Stimulated activated CD4-positive, alpha-beta T cell treated with anti-CD3 and anti-CD28 coated beads, Interleukin-2, amount 100 ng/mL, for 24 hours (primary cell): ENCODE measurements at places on chromosomes 3 and 15.

GRCh38 chr3:108218811-108219210, 3.4 kb downstream of the IFT57 start:
- no peak for DNase-seq

DNA sequence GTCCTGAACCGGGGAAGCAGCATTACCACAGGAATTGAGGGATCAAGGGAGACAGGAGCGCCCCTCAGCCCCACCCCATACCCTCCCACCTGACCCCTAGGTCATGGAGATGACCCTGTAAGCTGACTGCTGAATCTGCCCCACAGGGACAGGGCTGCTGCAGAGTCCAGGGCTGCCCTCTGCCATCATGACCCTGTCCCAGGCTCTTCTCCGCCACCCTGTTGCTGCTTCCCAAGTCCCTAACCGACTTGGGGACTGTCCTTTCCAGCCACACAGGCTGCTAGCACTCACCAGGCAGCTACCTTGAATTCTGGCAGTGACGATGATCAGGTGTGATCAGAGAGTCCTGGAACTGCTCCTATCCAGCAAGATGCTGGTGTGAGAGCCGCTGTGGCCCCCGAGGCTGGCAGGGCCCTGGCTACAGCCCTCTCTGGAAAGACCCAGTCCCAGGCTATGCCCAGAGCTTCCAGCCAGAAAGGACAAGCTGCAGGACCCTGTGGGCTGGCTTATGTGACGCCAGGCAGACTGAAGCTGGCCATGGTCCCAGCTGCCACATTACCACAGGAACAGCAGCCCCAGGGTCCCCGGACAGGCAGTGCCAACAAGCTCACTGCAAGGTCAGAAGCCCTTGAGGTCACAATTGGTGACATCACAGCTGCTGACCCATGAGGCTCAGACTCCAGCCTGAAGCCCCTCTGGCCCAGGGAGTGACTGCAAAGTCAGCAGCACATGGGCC, at the start of gene C3orf22:
Gene C3orf22, minus strand, starts transcription at position 597 of the 736 bp plus-strand sequence. CDS start 5,542 bp downstream, outside the sequence.
- DNase-seq: peak; percentile 6

- DNase-seq: no peak
Measured at GRCh38 chr3:30324587-30324986, 281.8 kb upstream of the TGFBR2 start.

DNA sequence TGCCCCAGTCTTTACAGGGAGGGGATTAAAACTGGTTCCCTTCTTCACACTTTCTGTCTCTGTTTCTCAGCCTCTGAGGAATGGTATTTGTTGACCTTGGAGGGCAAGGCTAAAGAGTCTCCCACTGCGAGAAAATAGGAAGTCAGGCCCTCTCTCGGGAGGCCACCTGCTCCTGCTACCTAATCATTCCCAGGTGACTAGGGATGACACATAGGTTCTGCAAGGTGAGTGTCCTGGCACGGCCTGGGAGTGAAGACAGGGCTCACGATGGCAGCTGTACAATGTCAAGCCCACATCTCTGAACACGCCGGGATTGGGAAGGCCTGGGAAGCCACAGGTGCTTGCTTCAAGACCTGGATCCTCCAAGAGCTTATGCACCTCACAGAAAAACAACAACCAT, 314.2 kb downstream of the NTRK3 start:
- DNase-seq: no peak

DNA sequence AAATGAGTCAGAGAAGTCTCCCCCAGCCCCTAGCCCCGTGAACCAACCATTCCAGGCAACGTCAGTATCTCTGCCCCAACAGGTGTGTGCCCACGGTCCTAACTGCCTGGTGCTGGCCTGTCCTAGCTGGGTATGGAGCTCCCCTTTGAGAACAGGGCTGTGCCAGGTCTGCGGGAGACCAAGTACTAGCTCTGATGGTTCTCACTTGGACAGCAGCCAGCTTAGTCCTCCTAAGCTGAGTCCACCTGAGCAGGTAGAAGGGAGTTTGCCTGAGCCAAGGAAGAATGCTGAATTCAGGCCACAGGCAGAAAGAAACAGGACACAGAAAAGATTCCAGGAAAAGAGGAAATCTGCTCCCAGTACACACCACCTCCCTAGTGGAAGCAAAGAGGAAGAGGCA, 33.1 kb upstream of the PARL start:
- no peak for DNase-seq

DNA sequence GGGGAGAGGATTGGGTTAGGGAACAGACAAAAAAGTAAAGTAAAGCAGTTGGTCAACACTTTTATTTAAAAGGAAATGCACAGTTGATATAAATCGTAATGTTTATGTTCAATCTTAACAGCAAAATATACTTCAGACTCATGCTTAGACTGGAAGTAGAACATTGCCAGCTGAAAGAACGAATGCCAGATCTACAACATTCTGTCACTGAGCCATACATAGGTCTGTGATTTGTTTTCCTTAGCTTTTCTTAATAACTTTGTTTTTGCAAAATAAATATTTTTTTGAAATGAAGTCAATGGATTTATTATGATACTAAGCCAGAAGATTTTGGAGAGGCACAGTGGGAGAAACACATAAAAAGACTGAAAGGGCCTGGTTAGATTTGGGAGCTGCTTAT, 62.0 kb downstream of the LEKR1 start:
- DNase-seq: no peak

GRCh38 chr3:187039100-187039722, 100.1 kb downstream of the RPL39L start:
- no peak for DNase-seq

- DNase-seq: no peak
Measured at GRCh38 chr3:138640537-138640936, 32.0 kb downstream of the FAIM start.

- DNase-seq: peak; percentile 31
Measured at GRCh38 chr3:194103505-194103904, 32.4 kb upstream of the HES1 start.

GRCh38 chr15:81894061-81894460, 151.8 kb downstream of the MEX3B start:
- no peak for DNase-seq

GRCh38 chr3:130462089-130462488, 54.9 kb upstream of the COL6A6 start:
- DNase-seq: no peak

DNA sequence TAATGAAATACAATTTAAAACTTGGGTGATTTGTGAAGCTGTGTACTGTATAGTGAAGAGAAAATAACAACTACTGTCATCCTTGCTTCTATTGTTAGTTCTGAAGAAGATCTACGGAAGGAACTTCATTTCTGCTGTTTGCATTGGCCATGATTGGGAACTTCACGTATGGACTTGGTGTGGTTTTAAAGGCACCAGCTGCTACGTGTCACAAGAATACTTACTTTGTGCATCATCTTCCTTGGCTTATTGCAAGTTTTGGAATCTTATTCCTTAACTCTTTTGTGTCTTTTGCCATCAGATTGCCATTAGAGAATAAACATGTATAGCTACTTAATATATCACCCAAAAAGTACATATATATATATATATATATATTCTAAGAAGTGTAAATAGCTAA, 75.0 kb upstream of the VEPH1 start:
- DNase-seq: no peak

DNA sequence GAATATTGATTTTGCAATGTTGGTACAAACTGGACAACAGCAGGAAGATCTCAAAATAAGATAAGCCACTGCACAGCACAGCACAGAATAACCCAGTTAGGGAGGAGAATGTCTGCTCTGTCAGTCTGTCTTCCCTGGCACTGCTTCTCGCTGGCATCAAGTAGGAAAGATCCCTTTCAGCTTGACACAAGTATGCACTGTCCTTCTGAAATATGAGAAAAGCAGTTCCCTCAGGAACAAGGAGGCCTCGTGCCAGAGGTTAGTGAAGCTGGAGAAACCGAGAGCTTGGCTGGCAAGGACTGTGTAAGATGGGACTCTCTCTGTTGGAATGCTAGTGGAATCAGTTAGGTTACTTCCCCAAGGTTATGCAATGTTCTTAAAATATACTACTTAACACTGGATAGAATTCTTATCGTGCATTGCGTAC, 59.1 kb downstream of the FMN1 start:
- no peak for DNase-seq

- DNase-seq: no peak
Measured at GRCh38 chr15:59680870-59681269, 8.2 kb downstream of the BNIP2 start.

- DNase-seq: no peak
Measured at GRCh38 chr3:184029443-184029842, 2.1 kb upstream of the HTR3D start.

- DNase-seq: no peak
Measured at GRCh38 chr3:43872301-43872700, 181.6 kb downstream of the ABHD5 start.

DNA sequence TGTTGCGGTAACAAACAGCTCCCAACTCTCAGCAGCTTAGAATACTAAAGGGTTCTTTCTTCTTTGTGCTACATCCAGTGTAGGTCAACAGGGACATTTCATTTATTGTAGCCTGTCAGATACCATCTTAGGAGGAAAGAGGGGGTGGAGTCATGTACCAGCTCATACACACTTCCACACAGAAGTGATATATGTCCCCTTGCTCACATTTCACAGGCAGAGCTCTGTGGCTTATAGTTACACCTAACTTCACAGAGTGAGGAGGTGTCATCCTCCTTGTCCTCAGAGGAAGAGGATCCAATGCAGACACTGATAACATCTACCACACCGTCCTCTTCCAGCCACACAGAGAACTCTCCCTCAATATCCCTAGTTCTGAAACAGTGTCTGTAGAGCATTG, 247.2 kb downstream of the SLCO3A1 start:
- no peak for DNase-seq

GRCh38 chr3:48855681-48856447, 8.2 kb upstream of the PRKAR2A start:
- DNase-seq: no peak

GRCh38 chr3:188697127-188697526, 474.6 kb upstream of the TPRG1 start:
- DNase-seq: peak; percentile 18

DNA sequence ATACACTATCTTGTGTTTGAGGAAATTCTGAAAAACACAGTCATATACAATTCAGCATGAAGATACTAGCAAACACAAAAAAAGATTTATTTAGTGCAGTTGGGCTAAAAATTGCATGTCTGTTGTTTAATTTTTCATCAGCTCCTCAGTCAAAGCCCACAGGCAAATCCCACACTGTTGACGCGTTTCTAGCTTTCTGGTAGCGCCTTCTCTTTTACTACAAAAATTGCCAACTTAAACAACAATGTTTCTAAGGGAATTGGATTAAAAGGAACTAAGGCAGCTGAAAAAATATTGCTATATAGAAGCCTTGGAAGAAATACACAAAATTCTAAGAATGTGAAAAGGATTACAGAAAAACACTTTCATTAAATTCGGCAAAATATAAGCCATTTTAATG, 196.7 kb upstream of the P2RY1 start:
- no peak for DNase-seq

GRCh38 chr15:78691851-78692421, 50.9 kb upstream of the CHRNB4 start:
- no peak for DNase-seq

- no peak for DNase-seq
Measured at GRCh38 chr3:127467391-127467790, 123.1 kb downstream of the TPRA1 start.

DNA sequence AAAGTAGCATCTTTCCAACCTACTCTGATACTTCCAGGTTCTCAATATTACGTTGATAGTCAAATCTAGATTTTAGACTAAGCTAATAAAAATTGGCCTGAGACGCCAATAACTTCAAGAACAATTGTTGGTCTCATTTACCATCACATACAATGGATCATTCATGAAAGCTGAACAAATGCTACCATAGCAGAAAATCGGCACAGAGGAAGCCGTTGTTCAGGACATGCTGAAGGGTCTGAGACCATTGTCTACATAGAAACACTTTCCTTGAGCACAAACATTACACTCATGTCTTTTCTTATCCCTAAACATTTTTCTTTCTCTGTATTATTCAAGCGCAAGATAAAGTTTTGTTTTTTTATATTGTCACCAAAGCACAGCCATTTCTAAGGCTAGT, 37.2 kb upstream of the FHIT start:
- DNase-seq: no peak

- DNase-seq: no peak
Measured at GRCh38 chr15:53880357-53880756, 97.9 kb upstream of the UNC13C start.

DNA sequence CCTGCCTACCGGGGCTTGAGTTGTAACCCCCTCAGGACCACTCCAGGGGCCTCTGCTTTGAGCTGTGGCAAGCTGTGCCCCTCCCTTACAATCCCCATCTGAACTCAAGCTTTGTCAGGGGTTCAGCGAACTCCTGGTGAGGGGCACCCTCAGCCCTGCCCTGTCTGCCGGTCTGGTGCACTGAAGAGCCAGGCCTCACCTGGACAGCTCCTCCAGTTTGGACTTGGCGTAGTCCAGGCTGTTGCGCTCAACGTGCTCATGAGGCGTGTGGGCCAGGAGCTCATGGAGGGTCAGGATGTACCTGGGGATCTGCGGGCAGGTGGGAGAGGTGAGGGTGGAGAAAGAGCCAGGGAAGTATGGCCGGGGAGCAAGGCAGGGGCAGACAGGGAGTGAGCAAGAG, 59.4 kb downstream of the RASGRF1 start:
- no peak for DNase-seq

- DNase-seq: no peak
Measured at GRCh38 chr3:187062526-187063177, 76.6 kb downstream of the RPL39L start.

DNA sequence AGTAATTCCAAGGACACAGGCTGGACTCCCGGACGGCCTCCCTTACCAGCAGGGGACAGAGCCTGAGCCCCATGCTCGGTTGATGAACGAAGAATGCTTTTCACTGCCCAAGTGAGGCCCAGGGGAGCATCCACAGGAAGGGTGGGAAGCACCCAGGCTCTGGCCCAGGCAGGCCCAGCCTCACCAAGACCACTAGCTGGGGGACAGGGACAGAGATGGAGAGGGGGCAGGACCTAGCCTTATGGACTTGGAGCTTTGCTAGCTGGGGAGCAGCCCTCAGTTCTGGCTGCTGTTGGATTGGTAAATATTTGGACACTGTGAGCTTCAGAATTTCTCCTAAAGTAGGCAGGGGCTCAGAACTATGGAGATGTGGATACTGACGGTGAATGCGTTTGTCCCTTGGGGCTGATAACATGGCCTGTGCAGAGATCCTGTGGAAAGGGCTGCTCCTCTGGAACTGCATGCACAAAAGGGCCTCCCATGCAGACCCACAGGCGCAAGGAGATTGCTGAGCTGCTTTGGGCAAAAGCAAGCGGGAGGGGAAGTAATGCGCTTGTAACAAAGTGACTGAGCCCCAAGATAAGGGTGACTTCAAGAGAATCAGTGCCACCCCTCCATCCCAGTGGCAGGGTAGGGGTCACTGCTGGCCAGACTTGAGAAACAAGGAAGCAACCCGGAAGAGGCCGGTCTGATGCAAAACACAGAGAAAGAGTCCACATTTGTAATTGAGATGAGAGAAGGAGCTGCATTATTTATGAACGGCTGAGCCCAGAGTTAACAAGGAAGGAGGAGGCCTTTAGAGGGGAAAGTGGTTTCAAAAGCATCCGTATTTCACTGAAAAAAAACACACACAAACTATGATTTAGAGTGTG, 70.1 kb upstream of the MEF2A start:
- no peak for DNase-seq

- no peak for DNase-seq
Measured at GRCh38 chr3:40858364-40859115, 333.8 kb downstream of the ZNF621 start.

DNA sequence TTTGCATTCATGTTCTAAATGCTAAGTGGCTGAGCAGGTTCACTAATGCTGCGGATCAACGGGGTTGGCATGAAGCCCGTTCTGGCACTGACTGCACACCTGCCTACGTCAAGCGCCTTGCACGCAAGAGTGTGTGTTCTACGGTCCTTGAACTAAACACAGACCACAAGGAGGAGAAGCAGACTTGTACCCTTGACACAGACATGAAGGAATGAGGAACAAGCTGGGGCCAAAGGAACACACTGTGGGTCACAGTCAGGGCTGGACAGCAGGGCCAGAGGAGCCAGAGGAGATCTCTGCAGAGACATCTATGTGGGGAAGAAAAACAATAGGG, 48.0 kb upstream of the LDHAL6B start:
- no peak for DNase-seq
